ENCODE measurements at places on chromosomes 1 and 21.

DNA sequence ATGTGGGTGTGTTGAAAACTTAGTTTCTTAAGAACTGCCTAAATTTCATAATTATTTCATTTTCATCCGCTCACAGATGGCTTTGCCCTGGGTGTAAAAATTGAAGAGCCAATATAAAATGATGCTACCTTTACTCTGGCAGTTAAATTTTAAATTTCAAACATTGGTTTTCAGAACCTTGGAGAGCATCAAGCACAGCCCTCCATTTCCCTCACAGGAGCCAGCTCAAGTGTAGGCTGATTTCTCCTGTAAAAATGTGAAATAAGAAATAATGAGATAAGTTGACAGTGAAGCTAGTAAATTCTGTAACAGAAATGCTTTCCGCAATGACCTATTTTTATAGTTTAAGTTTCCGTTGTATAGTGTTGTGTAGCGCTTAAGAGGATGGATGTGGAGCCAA, 53.9 kb upstream of the AKT3 start:
- no peak for DNase-seq

DNA sequence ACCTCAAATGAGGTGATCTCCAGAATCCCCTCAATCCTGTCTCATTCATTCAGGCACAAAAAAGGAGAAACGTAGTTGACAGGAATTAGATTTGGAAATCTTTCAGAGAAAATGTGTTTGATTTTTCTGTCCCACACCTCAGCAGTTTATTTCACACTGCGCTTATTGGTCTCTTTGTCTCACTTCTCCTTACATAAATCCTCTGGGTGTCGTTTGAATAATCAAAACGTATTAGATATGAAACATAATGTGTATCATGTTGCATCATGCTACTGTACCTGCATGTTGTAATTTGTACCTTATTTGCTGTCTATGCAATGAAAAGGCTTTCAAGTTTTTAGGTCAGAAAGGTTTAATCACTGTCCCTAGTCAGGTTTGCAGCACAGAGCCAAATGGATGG, 255.7 kb downstream of the DISC1 start:
- DNase-seq, result no peak

GRCh38 chr1:6515771-6516170, 24.3 kb upstream of the PLEKHG5 start:
- DNase-seq, result no peak

- no peak for DNase-seq
These were observed 544.6 kb downstream of the AMY1C start for GRCh38 chr1:104294259-104294658.

DNA sequence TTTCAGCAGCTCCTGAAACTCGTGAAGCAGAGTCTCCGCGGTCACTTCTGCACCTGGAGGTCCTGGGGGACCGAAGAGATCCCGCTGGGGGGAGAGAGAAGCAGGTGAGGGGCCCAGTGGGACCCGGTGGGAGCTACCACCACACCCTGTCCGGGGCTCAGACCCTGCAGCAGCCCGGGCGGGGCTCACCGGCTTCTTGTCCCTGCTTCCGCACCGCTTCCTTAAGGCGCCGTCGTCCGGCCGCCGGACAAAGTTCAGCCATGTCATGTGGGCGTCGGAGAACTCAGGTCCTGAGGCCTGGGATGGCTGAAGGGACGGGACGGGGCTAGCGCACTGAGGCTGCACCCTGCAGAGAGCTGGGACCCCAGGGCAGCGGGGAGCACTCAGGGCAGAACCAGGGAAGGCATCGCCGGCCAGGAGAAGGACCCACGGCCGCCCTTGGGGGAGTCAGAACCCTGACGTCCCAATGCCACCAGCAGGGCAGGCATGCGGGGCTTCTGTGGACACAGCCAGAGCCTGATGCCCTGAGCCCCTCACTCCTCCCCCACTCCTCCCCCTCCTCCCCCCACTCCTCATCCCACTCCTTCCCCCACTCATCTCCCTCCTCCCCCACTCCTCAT, 2.2 kb downstream of the C1QTNF12 start:
- no peak for DNase-seq

DNA sequence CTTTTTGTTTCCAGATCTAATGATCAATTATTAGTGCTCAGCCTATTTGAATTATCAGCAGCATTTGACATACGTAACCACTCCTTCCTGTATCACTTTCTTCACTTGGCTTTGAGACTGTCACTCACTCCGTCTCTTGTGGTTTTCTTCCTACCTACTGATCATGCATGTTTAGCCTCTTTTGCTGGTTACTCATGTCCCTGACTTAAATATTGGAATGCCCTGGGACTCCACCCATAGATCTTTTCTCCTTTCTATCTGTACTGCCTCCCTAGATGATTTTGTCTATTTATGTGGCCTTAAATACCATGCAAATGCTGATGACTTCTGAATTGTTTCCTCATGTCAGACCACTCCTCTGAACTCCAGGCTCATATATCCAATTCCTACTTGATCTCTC, 57.7 kb upstream of the PDE4B start:
- no peak for DNase-seq

- DNase-seq, result no peak
These were observed 892.3 kb downstream of the LTN1 start for GRCh38 chr21:28100366-28100765.

GRCh38 chr1:213987422-213987926, 299 bp upstream of the PROX1 start:
- DNase-seq, result peak; percentile 52

Measured in stimulated activated naive CD8-positive, alpha-beta T cell treated with anti-CD3 and anti-CD28 coated beads, Interleukin-15, Interleukin-2, amounts not matched to agents 100 U/mL and 50 U/mL, for 24 hours (primary cell).